ENCODE measurements at places on chromosomes 16 and 17.
A peak's percentile ranks its signal among the peaks of the same experiment; 100 is the strongest.

GRCh38 chr17:77124192-77124889 is 16.4 kb upstream of the SEC14L1 start:
- DNase-seq = no peak

GRCh38 chr16:9123871-9124270 is 32.4 kb downstream of the HAPSTR1 start:
- no peak for DNase-seq

DNA sequence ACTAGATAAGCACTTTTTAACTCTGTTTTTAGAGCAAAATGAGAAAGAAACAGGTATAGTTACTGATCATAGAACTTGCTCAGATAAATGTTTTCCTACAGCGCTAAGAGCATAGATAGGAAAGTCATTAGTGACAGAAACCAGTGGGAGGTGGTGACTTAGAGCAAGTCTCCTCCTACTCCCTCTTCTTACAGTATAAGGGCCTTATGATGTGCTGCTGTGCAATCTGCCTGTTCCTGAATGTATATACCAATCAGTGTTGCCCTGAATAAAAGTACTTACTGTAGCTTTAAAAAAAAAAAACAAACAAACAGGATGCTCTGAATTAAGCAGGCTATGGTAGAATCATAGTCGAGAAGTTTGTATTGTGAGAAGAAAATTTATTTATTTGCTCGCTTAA is 23.3 kb upstream of the RASL10B start:
- DNase-seq = no peak

GRCh38 chr17:8087075-8087951 is at the start of gene ALOX12B:
ALOX12B (minus strand) TSS chr17:8087716; CDS start chr17:8087442, 274 bp downstream.
- DNase-seq = no peak

GRCh38 chr16:78249056-78249455 is 149.6 kb downstream of the WWOX start:
- DNase-seq = no peak

- DNase-seq = no peak
Observed at GRCh38 chr16:84595052-84595481, 22.8 kb downstream of the COTL1 start.

GRCh38 chr16:13866073-13866472 is 53.9 kb upstream of the ERCC4 start:
- peak; percentile 2 for DNase-seq

DNA sequence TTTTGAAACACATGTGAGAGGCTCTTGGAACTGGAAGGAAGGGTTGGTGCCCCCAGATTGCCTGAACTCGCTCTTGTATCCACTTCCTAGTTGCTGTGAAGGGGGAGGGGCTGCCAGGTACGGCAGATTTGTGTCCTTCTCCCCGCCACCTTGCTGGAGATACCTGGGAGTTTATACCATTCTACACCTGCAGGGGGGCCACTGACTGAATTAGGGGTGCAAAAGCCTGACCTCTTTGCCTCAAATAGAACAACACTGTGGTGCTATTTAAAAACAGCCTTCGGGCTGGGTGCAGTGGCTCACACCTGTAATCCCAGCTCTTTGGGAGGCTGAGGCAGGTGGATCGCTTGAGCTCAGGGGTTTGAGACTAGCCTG is 35.1 kb upstream of the IL34 start:
- DNase-seq = no peak

GRCh38 chr17:27985736-27986399 is 56.6 kb upstream of the NLK start:
- no peak for DNase-seq

- DNase-seq = no peak
Observed at GRCh38 chr16:19307587-19308241, 22.2 kb downstream of the CLEC19A start.

- DNase-seq = no peak
Observed at GRCh38 chr17:59399914-59400313, 68.5 kb downstream of the YPEL2 start.

DNA sequence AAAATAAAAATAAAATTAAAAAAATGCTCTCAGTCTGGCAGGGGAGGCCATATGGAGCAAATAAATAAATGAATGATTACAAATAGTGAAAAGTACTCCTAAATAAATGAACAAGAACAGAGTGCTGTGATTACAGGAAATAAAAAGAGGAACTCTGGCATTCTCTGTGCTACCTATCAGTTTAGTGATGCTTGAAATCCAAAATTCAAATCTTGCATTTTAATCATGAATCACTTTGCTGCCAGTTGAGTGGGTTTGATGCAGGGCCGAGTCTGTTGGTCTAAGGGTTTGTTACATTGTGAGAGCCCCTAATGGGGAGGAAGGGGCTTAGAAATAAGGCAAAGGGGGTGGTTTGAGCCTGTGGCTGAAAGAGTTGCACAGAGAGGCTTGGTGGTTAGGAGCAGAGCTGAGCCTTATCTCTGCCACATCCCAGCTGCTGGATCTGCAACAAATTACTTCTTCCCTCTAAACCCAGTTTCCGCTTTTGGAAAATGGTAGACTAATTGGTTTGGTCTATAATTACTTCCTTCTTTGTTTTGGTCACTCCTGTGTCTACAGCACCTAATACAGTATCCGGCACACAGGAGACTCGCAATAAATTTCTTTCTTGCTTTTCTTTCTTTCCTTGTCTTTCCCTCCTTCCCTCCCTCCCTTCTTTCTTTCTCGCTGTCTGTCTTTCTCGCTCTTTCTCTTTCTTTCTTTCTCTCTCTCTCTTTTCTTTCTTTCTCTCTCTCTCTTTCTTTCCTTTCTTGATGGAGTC is 6.3 kb upstream of the ABCC1 start:
- DNase-seq = no peak

GRCh38 chr17:79216826-79217225 is 142.2 kb downstream of the ENGASE start:
- DNase-seq = no peak

- no peak for DNase-seq
Observed at GRCh38 chr17:81995463-81996231, 18.2 kb downstream of the ASPSCR1 start.

DNA sequence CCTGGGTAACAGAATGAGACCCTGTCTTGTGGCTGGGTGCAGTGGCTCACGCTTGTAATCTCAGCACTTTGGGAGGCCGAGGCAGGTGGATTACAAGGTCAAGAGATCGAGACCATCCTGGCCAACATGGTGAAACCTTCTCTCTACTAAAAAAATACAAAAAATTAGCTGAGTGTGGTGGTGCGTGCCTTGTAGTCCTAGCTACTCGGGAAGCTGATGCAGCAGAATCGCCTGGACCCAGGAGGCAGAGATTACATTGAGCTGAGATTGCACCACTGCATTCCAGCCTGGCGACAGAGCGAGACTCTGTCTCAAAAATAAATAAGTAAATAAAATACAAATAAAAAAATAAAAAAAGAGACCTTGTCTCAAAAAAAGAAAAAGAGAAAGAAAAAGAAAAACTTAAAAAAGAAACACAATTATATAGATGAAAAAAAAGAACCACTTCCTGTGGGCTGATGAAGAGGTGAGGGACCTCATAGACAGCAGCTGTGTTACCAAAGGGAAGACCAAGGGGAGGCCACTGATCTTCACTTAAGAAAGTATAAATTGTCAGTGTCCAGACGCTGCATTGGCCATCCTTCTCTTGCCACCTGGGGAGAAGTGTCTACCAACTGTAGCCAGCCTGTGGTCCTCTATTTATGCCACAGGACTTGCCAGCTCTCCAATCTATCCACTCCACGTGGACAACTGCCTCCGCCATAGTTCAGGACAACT is 24.4 kb upstream of the SMG1 start:
- no peak for DNase-seq

- no peak for DNase-seq
Observed at GRCh38 chr17:48016112-48016511, 21.5 kb downstream of the COPZ2 start.

- no peak for DNase-seq
Observed at GRCh38 chr17:58974354-58974753, 132.3 kb downstream of the TRIM37 start.

DNA sequence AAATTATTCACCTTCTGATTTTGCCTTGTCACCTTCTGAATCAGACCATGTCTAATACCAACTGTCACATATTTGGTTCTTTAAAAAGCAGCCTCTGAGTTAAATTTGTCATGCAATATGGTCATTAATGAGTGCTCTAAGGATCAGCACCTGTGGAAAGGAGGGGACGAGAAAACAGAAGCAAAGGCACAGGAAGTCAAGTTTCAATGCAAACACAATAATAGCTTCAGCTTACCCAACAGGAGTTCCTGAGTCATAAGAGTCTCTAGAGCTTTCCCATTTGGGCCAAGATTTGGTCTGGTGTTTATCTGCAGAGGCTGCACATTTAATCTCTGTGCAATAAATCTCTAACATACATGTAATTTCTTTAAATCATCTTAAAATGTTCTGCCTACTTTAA is 889.8 kb downstream of the CDH8 start:
- DNase-seq = no peak

- DNase-seq = peak; percentile 36
Observed at GRCh38 chr17:75601057-75601987, 13.7 kb downstream of the MYO15B start.

GRCh38 chr17:7839876-7840261 is 5.9 kb downstream of the KDM6B start:
- DNase-seq = no peak

- no peak for DNase-seq
Observed at GRCh38 chr16:15038689-15039088, 17.2 kb downstream of the NTAN1 start.

GRCh38 chr16:13325396-13325795 is 424.0 kb downstream of the SHISA9 start:
- DNase-seq = no peak

- no peak for DNase-seq
Observed at GRCh38 chr16:70589998-70590471, 56.3 kb upstream of the IL34 start.

All from stimulated activated CD4-positive, alpha-beta T cell treated with anti-CD3 and anti-CD28 coated beads, Interleukin-1b, Interleukin-23, amount 100 ng/mL, for 24 hours (primary cell).